Sciatic nerve (tissue), 2 donors: ENCODE measurements at places on chromosomes 3 and 15. TPM values are rescaled to one million over a fixed set of nuclear protein-coding genes. Genes with fewer than 3 reads are reported as not detected.

PLA2G4E gene
- not detected for total RNA-seq

DNA sequence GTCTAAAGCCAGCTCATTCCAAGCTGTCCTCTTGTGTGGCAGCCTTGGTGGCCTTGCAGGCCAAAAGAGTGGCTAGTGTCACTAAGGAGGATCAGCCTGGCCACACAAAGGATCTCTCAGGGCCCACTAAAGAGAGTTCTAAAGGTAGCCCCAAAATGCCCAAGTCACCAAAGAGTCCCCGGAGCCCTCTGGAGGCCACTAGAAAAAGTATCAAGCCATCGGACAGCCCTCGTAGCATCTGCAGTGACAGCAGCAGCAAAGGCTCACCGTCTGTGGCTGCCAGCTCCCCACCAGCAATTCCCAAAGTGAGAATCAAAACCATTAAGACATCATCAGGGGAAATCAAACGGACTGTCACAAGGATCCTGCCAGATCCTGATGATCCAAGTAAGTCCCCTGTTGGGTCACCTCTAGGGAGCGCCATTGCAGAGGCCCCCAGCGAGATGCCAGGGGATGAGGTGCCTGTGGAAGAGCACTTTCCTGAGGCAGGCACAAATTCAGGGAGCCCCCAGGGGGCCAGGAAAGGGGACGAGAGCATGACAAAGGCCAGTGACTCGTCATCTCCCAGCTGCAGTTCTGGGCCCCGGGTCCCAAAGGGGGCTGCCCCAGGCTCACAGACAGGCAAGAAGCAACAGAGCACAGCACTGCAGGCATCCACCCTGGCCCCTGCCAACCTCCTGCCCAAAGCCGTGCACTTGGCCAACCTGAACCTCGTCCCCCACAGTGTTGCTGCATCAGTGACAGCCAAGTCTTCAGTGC is 33.5 kb upstream of the ALPK3 start:
- DNase-seq = no peak

GRCh38 chr15:82909080-82909815 is 43.3 kb downstream of the HOMER2 start:
- no peak for DNase-seq

KCNH8 gene
- 2.1 TPM for total RNA-seq

DNA sequence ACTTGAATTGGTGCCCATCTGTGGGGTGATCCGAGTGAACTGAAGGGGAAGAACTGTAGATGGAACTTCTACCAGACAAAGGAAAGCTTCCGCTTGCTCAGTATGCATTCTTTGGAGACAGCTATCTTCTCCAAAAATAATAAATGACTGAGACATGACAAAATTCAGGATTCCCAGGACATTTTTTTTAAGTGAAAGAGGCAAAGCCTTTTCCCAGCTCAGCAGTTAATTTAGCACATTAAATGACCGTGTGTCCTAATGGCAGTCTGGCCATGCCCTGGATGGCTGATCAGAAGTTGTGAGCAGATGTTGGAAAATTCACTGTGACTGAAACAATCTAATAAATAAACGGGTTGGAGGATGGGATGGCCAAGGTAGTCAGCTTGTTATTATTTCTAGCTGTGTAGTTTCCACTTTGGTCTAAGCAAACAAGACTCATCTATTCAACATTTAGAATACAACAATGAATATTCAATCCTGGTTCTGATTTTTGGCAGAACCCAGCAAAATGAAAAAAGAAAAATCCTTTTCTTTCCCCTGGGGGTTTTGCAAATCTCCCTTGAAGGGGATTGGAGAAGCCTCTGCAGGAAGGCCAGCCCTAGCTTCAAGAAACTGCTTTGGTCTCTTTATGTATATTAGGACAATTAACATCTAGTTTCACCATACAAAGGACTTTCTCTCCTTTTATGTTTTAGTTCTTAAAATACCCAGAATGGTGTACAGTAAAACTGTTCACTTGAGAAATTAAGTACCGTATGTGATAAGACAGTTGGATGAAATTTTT is 540.9 kb upstream of the MDFIC2 start:
- DNase-seq = no peak

EOMES gene
- total RNA-seq = 0.98 TPM

DNA sequence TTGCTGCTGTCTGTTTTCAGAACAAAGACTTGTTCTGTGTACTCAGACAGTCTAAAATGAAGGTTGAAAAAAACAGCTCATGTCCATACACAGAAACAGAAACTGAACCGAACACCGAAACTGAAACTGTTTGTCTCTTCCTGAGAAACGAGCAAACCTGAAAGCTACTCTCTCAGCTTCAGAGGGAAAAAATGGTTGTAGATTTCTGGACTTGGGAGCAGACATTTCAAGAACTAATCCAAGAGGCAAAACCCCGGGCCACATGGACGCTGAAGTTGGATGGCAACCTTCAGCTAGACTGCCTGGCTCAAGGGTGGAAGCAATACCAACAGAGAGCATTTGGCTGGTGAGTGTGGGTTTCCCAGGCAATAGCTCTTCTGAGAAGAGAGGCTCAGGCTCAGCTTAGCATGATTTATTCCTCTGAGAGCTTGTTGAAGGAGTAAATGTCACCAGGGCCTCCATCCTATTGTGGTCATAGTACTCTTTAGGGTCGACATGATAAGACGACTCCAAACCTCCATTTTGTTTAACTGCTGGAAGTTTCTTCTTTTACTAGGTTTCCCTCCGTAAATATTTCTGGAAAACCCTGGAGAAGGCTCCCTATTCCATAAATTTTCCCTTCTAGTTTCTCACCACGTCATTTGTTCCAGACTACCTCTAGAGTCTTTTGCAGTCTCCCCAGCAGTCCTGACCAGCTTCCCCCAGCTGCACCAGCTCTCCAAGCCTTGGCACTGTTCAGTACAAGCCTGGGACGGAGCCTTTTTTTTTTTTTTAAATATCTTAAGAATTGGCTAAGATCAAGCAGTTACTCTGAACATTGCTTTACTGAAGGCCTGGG is at the start of gene RTP4:
RTP4 (plus strand) TSS at position 135 of the 838 bp plus-strand sequence; CDS start at position 192, 57 bp downstream.
- DNase-seq = no peak
